ENCODE measurements at places on chromosomes 1 and 21.

DNA sequence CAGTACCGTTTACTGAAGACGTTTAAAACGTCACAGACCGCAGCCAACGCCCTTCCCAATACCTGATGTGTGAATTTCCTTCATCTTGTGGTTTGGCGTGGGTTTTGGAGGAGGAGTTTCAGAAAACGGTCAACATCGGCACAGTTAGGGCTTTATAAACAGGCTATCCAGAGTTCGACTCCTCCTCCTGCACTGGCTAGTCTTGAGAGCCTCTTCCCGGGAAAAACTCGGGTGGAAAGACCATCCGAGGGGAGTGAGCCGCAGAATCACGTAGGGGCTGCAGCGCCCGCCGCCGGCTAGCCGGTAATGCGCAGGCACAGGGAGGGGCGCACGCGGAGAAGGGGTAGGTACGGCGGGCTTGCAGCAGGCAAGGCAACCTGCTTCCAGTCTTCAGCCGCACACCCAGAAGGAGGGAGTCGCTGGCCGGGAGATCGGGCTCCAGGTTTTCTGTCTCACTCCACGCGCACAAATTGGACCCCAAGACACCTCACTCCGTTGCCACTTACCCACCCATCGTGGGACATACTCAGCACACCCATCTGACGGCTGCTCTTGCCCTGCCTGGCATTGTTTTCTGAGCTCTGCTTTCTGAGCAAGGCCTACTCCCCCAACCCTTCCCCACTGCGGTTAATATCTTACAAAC lies 25.4 kb downstream of the SLC19A2 start:
- DNase-seq, result peak; percentile 77
- H3K4me1 ChIP-seq, result no peaks in the 10 kb centered on the region
- no peaks in the 10 kb centered on the region for H3K27me3 ChIP-seq
- peaks cover 2% of the 10 kb centered on the region for H3K36me3 ChIP-seq
- no peak overlapping the region for H3K27ac ChIP-seq

DNA sequence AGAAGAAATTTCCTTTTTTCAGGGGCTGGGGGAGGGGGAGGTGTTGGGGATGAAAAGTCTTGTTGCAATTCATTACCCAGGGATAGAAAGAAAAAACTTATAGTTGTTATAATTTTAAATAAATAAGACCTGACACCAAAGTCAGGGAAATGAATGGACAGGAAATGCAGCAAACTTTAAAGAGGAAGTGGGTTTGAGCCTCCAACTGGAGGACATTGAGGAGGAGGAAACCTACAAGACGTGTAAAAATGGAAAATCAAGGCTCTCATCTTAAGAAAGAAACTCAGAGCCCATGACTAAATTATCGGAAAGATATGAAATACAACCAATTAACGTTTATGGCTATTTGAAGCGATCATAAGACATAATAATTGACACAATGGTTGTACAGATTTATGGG lies 54.4 kb downstream of the NIBAN1 start:
- no peak overlapping the region for H3K27ac ChIP-seq
- no peaks in the 10 kb centered on the region for H3K36me3 ChIP-seq
- H3K4me1 ChIP-seq, result no peaks in the 10 kb centered on the region
- H3K27me3 ChIP-seq, result no peaks in the 10 kb centered on the region

- no peak overlapping the region for H3K27ac ChIP-seq
- no peak for DNase-seq
- H3K4me3 ChIP-seq, result no peak overlapping the region
- peaks cover 23% of the 10 kb centered on the region for H3K4me1 ChIP-seq
- H3K27me3 ChIP-seq, result no peaks in the 10 kb centered on the region
- H3K36me3 ChIP-seq, result no peaks in the 10 kb centered on the region
Observed at GRCh38 chr21:39633770-39634181, 21.0 kb downstream of the B3GALT5 start.

- H3K27ac ChIP-seq, result no peak overlapping the region
- DNase-seq, result no peak
Observed at GRCh38 chr1:25554886-25555752, 11.7 kb downstream of the LDLRAP1 start.

- H3K27me3 ChIP-seq, result no peaks in the 10 kb centered on the region
- no peaks in the 10 kb centered on the region for H3K36me3 ChIP-seq
- peaks cover 13% of the 10 kb centered on the region for H3K4me1 ChIP-seq
Observed at GRCh38 chr1:100328133-100328532, 24.2 kb upstream of the CDC14A start.

GRCh38 chr1:221264848-221265247 lies 385.6 kb downstream of the HLX start:
- H3K27me3 ChIP-seq, result no peaks in the 10 kb centered on the region
- no peaks in the 10 kb centered on the region for H3K36me3 ChIP-seq
- no peak for DNase-seq
- H3K4me1 ChIP-seq, result no peaks in the 10 kb centered on the region
- H3K27ac ChIP-seq, result no peak overlapping the region

GRCh38 chr1:17886838-17887441 lies 131.8 kb downstream of the ACTL8 start:
- H3K4me1 ChIP-seq, result no peaks in the 10 kb centered on the region
- no peak overlapping the region for H3K4me3 ChIP-seq
- no peak overlapping the region for H3K27ac ChIP-seq
- DNase-seq, result peak; percentile 41

GRCh38 chr1:200226268-200226968 lies 183.4 kb downstream of the ZNF281 start:
- no peaks in the 10 kb centered on the region for H3K27me3 ChIP-seq
- peak; percentile 88 for DNase-seq
- H3K4me3 ChIP-seq, result no peak overlapping the region
- peak overlapping the region; percentile 2 for H3K27ac ChIP-seq

DNA sequence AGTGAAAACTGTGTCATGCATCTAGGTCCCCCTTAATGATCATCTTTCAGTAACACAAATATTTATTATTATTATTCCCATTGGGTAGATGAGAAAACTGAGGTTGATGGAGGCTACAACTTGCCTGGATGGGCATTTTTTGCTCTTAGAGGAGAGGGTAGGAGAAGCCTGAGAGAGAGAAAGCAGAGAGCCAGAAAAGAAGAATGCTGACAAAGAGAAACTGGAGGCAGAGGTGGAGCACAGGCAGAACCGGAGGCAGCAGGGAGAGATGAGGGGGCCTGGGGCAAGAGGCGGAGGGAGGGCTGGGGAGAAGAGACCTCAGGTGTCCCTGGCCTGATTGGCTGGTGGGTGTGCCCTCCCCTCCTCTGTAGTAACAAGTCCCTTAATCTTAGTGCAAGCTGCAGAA lies 4.1 kb downstream of the BLACAT1 start:
- H3K36me3 ChIP-seq, result peaks cover 7% of the 10 kb centered on the region
- peak; percentile 90 for DNase-seq
- H3K27ac ChIP-seq, result peak overlapping the region; percentile 83
- no peaks in the 10 kb centered on the region for H3K27me3 ChIP-seq

- no peaks in the 10 kb centered on the region for H3K4me1 ChIP-seq
- peaks cover 86% of the 10 kb centered on the region for H3K36me3 ChIP-seq
- H3K27me3 ChIP-seq, result no peaks in the 10 kb centered on the region
- no peak overlapping the region for H3K4me3 ChIP-seq
- no peak for DNase-seq
Observed at GRCh38 chr21:33817663-33818451, 97.7 kb downstream of the ATP5PO start.

DNA sequence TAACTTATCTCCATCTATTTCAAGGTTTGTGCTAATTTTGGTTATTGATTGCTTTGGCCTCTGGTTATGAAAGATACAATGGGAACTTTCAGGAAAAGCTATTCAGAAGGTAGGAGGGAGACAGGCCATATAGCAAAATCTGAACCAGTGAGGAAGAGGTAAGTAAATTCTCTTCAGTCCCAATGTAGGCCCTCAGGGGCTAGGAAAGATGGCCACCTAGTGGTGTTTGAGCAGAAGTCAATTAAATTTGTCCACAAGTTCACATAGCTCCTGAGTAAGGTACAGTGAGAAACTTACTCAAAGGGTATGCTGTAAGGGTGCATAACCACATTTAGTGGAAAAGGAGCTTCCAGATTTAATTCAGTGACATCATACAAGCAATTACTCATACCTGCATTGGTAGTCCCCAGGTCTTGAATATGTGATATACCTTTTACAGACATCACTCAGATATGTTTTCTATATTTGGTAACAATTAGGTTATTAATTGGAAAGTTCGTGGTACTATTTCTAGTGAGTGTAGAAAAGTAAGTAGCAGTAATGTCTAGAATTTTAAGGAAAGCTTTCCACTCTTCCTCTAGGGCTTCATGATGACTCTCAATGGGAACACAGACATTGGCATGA lies 21.4 kb upstream of the FMO1 start:
- no peak overlapping the region for H3K27ac ChIP-seq
- peaks cover 5% of the 10 kb centered on the region for H3K4me1 ChIP-seq
- H3K36me3 ChIP-seq, result no peaks in the 10 kb centered on the region
- no peaks in the 10 kb centered on the region for H3K27me3 ChIP-seq

GRCh38 chr1:213119794-213120193 lies 68.8 kb downstream of the RPS6KC1 start:
- peaks cover 5% of the 10 kb centered on the region for H3K4me1 ChIP-seq
- no peak overlapping the region for H3K27ac ChIP-seq
- no peaks in the 10 kb centered on the region for H3K27me3 ChIP-seq
- no peak for DNase-seq
- peaks cover 10% of the 10 kb centered on the region for H3K36me3 ChIP-seq
- H3K4me3 ChIP-seq, result no peak overlapping the region

DNA sequence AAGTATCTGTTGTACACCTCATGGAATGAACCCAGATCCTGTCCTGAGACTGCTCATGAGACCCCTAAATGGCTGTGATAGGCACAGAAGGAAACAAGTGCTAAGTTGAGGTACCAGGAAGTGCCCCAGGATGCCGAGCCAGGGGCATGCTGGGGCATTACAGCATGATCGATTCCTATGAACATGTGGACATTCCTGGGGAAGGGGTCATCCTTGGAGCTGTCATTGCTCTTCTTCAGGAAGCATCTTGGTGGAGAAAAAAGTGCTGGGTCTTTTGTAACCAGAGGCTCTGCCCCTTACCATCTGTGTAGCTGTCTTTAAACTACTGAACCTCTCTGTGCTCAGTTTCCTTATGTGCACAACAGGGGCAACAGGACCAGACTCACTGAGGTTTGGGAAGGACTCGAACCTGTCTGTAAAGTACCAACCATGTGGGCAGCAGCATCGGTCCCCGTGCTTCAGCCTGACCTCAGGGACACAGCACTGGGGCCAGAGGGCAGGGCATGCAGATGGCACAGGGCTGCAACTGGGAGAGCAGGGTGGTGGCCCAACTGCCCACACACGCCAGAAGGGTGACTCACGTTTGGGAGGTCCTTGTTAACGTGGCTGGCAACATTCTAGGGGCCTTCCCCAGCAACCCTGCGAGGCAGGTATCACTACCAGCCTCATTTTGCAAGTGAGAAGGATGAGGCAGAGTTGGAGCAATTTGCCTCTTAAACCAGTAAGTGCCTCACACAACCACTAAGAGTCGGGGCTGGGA lies 142.3 kb upstream of the EDN2 start:
- no peak overlapping the region for H3K27ac ChIP-seq
- peaks cover 3% of the 10 kb centered on the region for H3K4me1 ChIP-seq
- H3K36me3 ChIP-seq, result no peaks in the 10 kb centered on the region
- no peak overlapping the region for H3K4me3 ChIP-seq

- H3K27ac ChIP-seq, result no peak overlapping the region
- peak; percentile 66 for DNase-seq
- no peak overlapping the region for H3K4me3 ChIP-seq
- H3K4me1 ChIP-seq, result no peaks in the 10 kb centered on the region
- no peaks in the 10 kb centered on the region for H3K36me3 ChIP-seq
Observed at GRCh38 chr1:36411674-36412648, 14.3 kb upstream of the LSM10 start.

DNA sequence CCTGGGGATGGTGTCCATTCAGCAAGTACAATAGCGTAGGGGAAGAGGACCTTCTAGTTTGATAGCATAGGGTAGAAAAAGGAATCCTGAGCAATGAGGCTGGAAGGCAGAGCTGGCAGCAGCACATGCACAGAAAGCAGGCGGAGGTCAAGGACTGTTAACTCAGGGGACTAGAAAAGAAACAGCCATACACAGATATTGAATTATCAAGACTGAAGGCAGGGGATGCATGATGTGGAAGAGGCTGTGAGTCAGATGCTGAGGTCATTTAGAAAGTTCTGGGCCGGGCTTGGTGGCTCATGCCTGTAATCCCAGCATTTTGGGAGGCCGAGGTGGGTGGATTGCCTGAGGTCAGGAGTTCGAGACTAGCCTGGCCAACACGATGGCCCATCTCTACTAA lies 65.6 kb downstream of the OPTC start:
- peaks cover 7% of the 10 kb centered on the region for H3K4me1 ChIP-seq
- H3K27me3 ChIP-seq, result no peaks in the 10 kb centered on the region
- no peaks in the 10 kb centered on the region for H3K36me3 ChIP-seq
- H3K4me3 ChIP-seq, result no peak overlapping the region

Measured in endodermal cell (in vitro differentiated cells).